ENCODE measurements at places on chromosomes 2 and 18.

- peak; percentile 53 for DNase-seq
Observed at GRCh38 chr2:45681675-45682074, 30.2 kb downstream of the PRKCE start.

DNA sequence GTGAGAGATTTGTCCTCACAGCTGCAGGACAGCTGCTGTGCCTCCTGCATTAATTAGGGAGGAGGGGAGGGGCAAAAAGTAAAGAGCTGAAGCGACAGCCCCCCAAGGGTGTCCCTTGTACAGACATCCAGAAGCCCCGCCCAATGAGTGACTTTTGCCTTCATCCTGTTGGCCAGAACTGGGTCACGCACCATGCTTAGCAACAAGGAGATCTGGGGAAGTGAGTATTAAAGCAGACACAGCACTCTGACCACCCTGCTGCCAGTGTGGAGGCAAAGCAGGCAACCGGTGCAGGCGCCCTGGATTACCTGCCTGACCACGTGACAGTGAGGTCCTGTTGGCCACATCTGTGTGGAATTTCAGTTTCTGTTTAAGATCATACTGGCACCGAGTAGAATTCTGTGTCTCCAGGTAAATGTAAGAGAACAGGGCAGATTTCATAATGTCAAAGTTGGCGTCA lies 21.5 kb upstream of the BIN1 start:
- no peak for DNase-seq

DNA sequence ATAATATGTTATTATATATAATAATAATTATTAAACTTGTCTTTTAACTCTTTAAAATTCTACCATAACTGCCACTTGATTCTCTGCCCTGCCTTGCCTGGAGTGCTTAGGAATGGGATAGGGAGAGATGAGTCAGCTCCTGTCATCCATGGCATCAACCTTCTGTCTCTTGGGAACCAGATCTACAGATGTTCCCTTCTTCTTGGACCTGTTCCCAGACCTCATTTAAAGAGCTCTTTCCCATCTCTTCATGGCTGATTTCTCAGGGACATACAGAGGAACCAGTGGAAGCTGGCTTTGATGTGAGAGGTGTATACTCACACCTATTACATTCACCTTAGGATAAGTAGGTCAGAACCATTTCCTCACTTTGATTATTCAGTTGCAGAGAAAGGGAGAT lies 155.3 kb upstream of the MYO3B start:
- DNase-seq, result peak; percentile 30

GRCh38 chr18:58158459-58158858 lies 114.4 kb downstream of the NEDD4L start:
- no peak for DNase-seq

DNA sequence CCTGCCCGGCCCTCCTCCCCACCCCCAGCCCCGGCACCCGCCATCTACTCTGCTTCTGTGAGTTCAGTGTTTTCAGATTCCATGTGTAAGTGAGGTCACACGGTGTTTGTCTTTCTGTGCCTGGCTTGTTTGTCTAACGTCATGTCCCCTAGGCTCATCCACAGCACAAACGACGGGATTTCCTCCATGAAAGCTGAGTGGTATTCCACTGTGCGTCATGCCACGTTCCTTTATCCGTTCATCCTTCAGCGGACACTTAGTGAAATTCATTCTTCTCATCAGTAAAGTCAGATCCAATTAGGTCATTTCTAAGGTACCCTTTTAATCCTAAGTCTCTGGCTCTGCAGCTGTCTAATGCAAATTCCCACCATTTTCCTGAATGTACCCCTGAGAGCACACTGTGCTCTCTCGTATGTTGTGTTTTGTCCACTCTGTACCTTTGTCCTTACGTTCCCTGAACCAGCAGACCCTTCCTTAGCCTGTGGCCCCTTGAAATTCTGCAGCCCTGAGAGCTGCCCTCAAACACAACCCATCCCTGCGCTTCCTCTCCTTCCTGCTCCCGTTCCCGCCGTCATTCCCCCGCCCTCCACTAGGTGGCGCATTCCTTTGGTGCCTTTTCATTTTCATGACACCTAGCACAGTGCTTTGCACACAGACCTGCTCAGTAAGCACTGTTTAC lies 44.1 kb downstream of the TRAPPC12 start:
- peak; percentile 9 for DNase-seq

GRCh38 chr2:35035883-35036282 lies 1319.7 kb upstream of the CRIM1 start:
- DNase-seq, result no peak

GRCh38 chr2:226048611-226049010 lies 649.1 kb downstream of the NYAP2 start:
- DNase-seq, result no peak

- no peak for DNase-seq
Observed at GRCh38 chr2:202703091-202703490, 68.3 kb downstream of the FAM117B start.

DNA sequence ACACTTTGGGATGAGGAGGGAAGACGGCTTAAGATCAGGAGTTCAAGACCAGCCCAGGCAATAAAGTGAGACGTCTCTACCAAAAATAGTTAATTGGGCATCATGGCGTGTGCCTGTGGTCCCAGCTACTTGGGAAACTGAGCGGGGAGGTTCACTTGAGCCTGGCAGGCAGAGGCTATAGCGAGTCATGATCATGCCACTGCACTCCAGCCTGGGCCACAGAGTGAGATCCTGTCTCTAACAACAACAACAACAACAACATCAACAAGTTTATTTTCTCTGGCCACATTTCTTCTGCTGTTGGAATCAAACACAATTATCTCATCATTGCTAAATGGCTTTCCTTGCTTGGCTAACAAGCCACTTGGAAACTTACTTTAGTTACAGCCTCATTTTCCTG lies 13.4 kb downstream of the NIFK start:
- DNase-seq, result no peak

- no peak for DNase-seq
Observed at GRCh38 chr18:45437366-45437765, 177.9 kb upstream of the SLC14A2 start.

DNA sequence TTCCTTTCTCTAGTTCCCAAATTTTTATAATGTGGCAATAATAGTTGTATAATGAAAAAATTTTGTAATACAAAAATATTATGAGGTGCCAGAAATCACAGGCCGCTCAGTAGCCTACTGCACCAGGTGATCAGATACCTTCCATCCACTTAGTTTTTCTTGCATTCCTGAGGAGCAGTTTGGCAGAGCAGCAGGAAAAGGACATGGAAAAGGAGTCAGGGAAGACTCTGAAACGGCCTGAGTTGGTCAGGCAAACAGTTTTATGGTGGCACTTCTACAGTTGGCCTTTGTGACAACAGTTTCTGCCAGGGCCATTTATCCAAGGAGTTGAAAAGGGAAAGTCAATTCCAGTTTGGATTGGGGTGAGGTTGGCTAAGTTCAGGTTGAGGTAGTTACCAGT lies 165.4 kb upstream of the ALPP start:
- no peak for DNase-seq

GRCh38 chr2:231900486-231900942 lies 25.7 kb downstream of the NPPC start:
- no peak for DNase-seq

DNA sequence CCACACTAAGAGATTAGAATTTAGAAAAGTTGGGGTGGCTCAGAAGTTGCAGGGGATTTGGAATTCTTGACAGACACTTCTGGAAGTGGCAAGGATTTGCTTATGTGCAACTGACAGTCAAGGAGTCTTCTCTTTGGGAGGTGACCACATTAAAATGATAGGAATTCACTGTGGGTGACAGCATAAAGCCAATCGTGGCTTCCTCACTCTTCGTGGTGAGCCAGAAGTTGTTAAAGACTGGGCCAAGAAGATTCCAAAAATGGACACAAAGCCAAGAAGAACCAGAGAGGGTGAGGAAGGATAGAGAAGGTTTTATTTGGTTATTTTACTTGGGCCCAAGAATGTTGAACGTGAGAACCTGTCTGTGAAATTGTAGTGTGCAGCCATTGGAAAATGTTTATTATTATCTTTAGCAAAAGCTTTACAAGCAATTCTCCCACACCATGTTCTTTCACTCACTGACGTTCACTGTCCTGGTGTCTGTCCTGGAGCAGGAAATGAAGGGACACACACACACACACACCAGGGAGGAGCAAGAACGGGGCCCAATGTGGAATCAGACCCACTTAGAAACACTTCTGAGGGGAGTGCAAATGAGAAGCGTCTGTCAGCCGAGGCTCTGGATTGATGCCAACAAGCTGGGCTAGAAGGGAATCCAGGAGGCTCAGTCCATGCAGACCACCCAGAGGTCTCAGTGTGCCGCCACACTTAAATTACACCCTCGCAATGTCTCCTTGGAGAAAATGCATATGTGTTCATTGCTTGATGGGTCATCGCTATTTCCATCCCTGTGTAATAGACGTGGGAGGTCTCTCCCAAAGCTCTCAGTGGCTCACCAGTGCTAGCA lies 37.2 kb downstream of the STEAP3 start:
- DNase-seq, result no peak

DNA sequence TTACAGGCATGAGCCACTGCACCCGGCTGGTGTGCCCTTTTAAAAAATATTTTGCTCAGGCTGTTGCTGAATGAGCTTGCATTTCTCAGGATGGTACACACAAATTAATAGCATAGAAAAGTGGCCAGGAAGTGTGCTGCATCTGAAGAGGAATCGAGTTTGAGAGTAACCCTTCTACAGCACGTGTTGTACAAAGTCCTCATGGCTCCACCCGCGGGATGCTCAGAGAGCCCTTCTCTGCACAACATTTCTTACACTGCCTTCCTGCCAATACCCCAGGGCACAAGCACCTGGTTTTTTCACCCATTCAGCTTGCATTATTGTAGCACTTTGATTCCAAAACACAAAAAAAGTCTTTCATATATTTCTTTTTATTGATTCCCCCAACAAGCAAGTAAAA lies 90.1 kb upstream of the NEDD4L start:
- DNase-seq, result no peak

DNA sequence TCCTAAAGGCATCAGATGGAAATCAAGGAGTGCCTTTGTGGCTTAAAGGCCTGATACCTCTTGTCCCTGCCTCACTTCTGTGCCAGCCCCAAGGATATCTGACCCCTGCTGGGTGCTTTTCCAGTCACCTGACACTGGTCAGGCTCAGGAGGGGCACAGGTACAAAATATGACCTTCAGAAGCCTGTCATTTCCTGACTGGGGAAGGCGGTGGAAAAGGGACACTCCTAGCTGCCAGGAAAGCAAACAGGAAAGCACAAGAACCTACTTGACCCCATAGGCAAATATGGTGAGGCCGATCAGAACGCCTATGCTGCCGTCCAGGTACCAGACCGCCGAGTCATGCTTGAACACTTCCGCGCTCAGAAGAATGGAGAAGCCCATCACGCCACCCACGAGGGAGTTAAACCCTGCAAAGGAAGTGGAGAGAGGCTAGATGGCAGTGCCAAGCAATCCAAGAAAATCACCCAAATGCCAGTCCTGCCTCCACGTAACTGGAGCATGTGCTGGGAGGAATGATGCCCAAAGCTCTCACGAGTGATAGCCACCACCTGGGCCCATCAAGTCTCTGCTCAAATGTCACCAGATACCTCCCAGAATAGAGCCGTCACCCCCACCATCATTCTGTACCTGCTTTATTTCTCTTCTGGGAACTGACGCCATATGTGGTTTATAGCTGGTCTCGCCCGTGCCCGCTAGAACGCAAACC lies 204.0 kb downstream of the MGAT5 start:
- no peak for DNase-seq

DNA sequence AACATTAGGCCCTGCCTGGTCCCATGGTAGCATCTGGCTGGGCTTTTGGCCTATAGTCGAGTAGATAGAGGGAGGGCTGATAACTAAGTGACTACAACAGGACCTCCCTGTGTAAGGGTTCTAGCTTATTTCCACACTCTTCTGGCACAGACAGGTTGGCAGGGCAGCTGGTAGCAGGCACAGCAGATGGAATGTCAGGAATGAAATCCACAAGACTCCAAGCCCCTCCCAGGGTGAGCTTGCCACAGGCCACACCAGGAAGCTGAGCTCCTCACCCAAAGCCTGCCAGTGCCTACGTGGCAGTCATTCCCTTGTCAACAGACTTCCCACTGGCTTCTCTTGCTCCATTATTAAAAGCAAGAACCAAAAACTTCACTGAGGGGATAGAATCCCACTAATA lies 20.7 kb upstream of the C1QL2 start:
- peak; percentile 93 for DNase-seq

DNA sequence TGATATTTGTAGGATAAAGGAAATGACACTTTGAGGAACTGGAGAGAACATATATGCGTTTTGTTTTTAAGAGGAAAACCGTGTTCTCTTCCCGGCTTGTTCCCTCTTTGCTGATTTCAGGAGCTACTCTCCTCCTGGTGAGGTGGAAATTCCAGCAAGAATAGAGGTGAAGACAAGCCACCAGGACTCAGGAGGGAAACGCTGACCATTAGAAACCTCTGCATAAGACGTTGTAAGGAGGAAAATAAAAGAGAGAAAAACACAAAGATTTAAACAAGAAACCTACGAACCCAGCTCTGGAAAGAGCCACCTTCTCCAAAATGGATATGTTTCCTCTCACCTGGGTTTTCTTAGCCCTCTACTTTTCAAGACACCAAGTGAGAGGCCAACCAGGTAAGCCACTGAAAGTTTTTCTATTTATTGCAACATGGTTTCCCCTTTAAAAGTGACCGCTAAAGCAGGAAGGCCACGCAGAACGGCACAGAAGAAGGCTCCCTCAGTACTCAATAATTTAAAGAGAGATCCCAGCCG lies 735 bp downstream of the NRP2 start:
- no peak for DNase-seq

DNA sequence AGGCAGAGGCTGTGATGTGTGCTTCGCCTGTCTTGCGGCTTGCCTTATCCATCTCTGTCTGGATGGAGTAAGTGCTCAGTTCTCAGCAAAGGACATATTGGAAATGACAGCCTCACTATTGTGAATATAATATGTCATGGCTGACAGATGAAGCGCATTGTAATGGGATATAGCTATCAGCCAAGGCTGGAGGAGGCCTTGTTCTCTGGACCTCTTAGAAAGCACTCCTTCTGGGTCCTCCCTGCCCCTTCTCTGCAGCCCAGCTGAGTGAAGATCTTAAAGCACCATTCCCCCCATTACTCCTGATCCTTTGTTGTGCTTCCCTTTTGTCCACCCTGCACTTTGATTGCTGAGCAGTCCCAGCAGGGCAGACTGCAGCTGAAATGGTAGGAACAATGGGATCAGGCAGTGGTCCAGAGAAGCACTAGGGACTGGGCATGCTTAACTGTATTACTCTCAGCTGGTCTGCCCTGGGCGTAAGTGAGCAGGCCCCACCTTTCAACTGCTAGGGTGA lies 265.3 kb downstream of the SETBP1 start:
- no peak for DNase-seq

- DNase-seq, result no peak
Observed at GRCh38 chr2:153971855-153972254, 100.1 kb downstream of the GALNT13 start.

DNA sequence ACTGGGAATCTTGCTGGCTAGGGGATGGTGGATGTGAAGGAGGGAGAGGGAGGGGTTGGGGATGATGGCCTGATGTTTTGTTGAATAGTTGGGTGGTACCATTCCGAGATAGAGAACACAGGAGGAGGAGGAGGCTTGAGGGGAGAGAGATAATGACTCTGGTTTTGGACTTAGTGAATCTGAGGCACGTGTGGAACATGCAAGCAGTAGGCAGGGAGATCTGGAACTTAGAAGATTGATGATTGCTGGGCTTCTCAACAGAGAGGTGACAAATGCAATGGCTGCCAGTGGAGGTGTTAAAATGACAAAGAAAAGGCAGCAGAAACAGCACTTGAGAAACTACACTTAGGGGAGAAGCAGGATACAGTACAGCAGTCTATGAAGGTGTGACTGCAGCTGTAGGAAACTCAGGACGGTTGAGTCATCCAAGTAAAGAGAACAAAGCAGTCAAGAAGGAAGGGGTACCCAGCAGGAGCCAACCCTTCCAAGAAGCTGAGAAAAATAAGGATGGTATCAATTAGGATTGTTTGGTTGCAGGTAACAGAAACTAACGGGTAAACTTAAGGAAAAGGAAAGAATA lies 221.4 kb upstream of the FBXO11 start:
- DNase-seq, result no peak
